ENCODE measurements at places on chromosomes 5 and 9.

DNA sequence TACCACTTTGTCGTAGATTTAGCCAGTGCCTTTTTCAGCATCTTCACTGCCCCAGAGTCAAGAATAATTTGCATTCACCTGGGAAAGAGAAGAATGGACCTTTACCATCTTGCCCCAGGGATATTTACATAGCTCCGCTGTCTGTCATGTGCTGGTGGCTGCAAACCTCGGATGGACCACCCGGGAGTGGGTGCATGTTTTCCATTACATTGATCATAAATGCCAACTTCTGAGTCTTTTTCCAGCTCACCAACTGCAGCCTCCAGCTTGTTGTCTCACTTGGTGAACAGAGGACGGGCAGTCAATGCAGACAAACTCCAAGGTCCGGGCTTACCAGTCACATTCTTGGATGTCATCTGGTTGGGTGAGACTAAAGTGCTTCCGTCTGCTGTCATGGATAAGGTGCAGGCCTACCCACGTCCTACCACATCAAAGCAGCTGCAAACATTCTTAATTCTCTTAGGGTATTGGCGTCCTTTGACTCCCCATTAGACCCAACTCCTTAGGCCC, 155.8 kb upstream of the APC start:
- DNase-seq: no peak

GRCh38 chr5:142065273-142065672, 43.3 kb upstream of the NDFIP1 start:
- DNase-seq: no peak

DNA sequence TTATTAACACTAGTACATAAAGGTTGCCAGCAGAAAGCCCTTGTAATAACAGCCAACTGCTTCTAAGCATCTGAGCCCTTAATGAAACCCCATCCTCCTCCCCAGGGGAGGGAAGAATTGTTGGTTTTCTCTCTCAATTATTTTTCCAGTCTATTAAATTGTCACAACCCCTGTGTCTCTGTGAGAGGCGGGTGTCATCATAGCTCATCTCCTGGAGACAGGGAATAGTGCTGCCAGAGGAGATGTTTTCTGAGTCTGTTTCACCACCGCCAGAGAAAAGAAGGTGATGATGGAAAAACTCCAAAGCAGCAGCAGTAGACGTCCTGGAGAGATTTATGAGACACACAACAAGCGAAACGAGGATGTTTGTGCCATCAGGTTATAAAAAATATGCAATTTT, 271.1 kb upstream of the NMUR2 start:
- DNase-seq: no peak

DNA sequence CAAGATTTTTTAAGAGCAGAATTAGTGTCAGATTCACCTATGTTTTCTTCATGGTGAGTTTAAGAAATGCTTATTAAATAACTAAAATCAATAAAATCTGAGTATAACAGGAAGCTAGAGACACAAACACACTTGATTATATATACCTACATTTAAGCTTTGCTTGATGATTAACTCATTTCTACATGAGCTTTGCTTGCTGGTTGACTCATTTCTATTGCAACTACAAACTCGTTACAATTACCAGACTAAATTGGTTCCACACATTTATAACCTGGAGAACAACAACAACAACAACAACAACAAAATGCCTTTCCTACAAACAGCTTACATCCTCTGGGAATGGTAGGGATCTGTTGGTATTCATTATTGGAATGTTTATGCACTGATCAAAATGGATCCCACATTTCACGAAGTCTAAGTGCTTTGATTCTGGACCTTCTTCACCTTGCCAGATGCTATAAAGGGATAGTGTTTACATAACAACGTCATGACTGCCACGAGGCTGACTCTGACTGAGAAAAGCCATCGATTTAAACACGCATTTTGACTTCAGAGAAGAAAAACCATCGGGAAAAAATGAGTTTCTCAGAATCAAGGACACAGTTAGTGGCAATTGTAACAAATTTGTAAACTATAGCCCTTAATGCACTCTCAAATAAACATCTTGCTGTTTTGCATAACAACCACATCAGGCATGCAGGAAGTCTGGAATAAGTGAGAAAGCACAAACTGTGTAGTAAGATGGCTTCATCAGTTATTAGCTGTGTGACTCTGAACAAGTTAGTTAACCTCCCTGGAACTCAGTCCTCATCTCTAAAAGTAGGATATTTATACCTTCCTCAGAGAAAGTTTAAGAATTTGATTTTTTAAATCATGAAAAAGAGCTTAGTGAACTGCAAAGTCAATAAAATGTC, 49.8 kb downstream of the RASEF start:
- DNase-seq: no peak

DNA sequence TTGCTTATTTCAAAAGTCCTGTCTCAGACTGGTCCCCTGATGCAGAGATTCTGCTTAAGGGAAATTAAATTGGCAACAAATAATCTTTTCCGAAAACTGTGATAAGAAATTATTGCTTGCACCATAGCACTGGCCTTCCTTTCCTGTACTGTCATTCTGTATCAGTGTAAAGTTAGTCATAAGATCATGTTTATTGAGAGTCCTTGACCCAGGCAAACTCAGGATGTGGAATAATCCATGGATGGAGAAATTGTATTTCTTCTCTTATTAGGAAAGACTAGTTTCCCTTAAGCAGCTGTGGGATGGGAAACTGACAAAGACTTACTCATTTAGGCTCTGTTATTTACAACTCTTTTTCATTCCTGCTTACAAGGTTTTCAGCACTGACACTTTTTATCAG, 83.0 kb upstream of the RANBP6 start:
- DNase-seq: no peak

DNA sequence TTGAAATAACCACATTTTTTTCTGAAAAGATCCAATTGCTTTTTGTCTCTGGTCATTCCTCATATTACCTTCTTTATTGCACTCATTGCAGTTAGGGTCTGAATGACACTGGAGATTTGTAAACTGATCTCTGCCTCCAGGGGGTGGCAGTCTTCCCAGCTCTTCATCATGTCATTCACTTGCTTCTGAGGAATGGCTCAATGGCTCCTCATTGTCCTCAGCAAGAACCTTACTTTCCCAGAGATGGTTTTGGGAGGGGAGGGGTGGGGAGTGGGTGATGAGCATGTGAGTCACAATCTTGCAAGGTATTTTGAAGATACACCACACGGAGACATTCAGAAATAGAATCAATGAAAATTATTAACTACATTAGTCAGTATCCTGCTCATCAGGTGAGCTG, 159.8 kb upstream of the GAS1 start:
- DNase-seq: no peak

GRCh38 chr5:160369990-160370712, at the start of gene C1QTNF2:
TSS of gene C1QTNF2 (minus strand) at chr5:160370626. CDS start at chr5:160355011, 15,615 bp downstream.
- DNase-seq: no peak

GRCh38 chr5:21058289-21058688, 1070.3 kb upstream of the CDH18 start:
- DNase-seq: no peak

DNA sequence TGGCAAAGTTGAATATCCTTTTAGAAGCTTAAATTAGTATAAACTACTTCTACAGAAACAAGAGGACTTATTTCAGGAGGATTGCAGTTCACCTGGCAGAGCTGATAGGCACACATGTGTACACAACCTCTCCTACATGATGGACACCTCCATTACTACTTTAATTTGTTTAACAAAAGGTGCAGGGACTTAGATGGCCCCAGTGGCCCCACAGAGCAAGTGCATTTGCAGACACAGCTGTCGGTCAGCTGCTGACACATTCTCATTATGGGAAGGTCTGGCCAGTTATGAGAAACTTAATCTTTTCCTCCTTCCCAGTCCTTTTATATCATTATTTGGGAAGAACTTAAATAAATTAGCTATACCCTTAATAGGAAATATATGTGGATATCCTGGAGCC, 28.3 kb downstream of the TDRD7 start:
- no peak for DNase-seq

DNA sequence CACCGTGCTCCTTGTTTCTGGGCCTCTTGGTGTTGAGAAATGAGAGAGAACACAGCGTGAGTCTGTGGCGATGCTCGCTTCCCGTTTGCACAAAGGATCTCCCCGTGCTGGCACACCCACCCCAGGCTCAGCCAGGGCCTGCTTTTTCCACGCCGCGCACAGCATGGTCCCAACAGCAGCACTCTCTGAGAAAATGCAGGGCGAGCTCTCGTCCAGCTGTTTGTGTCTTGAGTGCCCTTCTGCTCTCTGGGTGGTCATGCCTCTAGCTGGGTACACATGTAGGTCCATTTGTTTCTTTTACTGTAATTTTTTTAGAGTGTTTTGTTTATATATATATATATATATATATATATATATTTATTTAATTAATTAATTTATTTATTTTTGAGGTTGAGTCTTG, 26.6 kb downstream of the FBXW5 start:
- DNase-seq: no peak

DNA sequence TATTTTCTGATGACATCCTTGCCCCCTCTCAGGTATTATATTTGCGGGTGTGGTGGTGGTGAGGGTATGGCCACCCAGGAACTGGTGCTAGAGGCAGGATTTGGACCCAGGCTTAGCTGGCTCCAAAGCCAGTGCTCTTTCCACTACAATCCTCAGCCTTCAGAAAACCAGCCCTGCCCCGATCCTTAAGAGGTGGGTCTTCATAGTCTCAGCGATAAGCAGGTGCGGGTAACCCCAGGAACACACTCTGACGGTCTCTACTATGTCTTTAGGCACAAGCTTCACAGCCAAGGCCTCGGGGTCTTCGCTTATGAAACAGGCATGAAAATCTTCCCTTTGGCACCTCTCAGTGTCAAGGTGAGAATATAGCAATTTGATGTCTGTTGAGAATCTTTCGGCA, 169.3 kb downstream of the FGF18 start:
- DNase-seq: no peak

DNA sequence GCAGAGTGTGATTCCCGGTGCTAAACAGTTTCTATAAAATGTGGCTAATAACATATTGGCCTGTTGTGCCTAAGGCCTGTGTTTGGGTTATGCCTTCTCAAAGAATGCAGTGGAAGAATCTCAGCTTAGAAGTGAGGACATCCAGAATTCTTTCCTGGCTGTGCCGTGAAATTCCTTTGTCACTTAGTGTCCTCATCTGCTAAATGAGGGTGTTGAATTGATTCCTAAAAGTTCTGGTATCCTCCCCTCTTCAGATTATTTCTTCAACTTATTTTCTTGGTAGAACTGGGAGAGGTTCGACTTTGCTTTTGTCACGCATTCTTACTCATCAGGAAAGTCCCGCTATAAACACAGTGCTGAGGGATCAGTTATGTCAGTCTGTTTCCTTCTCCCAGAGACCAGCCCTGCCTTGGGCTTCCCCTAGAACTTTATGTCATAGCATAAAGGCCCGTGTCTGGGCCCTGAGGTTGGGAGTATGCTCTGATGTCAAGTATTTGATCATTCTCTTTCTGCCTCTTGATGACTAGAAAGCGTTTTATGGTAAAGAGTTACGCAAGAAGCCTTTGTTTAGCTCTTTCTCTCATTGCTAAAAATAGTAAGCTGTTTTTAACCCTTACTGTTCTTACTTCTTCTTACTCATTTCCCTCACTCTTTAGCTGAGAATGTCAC, 29.5 kb downstream of the MTAP start:
- DNase-seq: no peak

DNA sequence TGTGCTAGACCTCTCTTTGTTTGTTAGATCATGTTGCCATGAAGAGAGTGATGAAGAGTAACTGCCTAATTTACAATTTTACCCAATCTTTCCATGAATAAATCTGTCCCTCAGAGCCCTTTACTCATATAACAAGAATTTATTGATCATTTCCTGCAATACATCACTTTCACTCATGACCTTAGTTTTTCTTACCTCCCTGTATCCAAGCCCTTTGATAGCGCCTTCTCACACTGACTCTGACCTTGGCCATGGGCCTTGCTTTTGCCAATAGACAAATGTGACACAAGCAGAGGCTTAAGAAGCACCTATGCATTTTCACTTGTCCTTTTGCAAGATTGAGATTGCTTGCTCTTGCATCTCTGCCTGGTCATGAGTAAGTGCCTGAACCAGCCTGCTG, 288.1 kb downstream of the NNT start:
- no peak for DNase-seq

GRCh38 chr9:130986356-130986965, 22.5 kb upstream of the LAMC3 start:
- DNase-seq: no peak
